ENCODE measurements at places on chromosomes 3 and 15. TPM values are rescaled to one million over a fixed set of nuclear protein-coding genes. Genes with fewer than 3 reads are reported as not detected.
A peak's percentile ranks its signal among the peaks of the same experiment; 100 is the strongest.

DNA sequence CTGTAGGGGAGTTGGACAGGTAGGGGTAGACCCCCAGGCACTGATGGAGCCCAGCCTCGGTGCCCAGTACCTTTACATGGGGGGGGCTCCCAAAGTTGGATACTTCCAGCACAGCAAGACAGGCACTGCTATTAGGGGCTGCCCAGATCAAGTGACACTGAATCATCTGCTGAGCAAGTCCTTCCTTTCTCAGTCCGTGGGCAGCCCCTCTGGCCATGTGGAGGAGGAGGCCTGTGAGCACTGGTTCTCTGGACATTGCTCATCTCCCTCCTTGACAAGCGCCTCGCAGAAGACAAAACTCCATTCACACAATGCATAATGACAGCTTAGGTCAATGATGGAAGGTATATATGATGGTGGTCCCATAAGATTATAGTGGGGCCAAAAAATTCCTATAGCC is 35.7 kb downstream of the EEFSEC start:
- no peak for DNase-seq

The KCNMB2 gene
- total RNA-seq, result 0.42 TPM

GRCh38 chr3:107861904-107862303 is 228.9 kb downstream of the CD47 start:
- DNase-seq, result no peak

- DNase-seq, result no peak
These were observed 143.1 kb downstream of the CDIN1 start for GRCh38 chr15:36722555-36722954.

- no peak for DNase-seq
These were observed 659.3 kb downstream of the NAALADL2 start for GRCh38 chr3:175518459-175518858.

DNA sequence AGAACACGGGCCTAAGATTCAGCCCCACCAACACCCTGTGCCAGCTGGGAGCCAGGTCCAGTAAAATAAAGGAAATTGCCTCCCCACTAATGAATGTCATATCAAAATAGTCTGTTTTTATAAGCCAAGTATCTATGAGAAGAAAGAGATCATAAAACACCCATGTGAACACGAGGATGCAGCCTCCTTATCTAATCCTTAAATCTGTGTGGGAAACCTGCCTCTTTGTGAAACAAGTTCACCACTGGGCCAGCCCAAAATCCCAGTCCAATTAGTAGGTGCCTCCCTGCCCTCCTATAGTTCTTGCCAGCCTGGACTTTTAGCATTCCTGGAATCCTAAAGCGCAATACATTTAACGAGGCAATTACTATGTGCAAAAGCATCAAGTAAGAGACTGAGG is 42.0 kb downstream of the SCAPER start:
- no peak for DNase-seq

GRCh38 chr3:107899990-107900651 is 190.7 kb downstream of the CD47 start:
- DNase-seq, result no peak

The SLC9C1 gene
- not detected for total RNA-seq

DNA sequence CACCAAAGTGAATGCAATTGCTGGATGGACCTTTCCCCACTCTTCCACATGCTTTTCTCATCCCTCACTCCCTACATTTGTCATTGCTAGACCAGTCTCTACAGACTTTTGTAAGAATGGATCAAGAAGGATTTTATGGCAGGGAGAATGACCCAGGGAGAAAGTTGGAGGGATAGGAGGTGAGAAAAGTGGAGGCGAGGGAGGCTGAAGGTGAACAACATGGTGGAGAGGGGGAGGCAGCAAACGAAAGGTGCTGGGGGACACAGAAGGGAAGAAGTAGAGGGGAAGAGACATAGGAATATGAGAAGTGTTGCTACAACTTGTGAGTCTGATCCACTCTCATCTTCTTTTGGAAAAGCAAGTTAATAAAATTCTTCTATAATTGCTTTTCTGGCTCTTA is 24.4 kb upstream of the RTP1 start:
- no peak for DNase-seq

DNA sequence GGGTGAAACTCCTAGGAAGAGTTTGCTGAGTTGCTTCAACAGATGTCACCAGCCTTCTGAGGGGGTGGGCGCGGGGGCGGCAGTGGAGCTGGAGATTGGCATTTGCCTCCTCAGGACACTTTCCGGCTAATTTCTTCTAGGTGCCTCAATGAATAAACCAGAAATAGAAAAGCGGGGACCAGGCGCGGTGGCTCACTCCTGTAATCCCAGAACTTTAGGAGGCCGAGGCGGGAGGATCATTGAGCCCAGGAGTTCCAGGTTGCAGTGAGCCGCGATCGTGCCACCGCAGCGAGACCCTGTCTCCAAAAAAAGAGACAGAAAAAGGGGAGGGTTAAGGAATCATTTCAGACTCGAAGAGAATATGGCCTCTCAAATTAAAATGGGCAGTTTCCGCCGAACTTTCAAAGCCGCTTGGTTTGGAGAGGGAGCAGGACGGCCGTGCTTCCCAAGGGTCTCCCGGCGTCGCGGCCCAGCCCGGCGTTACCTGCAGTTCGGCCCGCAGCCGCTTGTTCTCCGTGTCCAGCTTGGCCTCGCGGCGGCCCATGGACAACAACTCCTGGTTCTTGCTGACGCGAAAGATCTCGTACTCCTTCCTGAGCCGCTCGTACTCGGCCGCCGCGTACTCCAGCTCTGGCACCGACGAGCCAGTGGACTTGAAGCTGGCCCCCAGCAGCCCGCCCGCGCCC is 587 bp downstream of the NPHP3 start:
- peak; percentile 88 for DNase-seq

GRCh38 chr3:104291437-104291851 is 1075.3 kb upstream of the ALCAM start:
- no peak for DNase-seq

DNA sequence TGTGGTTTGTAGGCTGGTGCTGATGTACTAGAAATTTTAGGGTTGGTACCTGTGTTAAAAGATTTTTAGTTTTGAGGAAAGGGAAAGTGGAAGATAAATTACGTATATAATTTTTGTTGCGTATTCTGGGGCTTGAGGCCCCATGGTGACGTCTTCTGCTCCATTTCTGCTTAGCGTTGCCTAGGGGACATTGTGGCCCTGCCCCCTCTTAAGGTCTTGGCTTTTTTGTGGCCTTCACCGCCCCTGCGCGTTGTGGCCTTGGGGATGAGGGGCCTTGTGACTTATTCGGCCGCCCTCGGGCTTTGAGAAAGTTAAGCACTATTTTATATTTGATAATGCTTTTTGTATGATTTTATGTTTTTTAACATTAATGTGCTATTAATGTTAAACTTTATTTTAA is 182.0 kb downstream of the KLF13 start:
- no peak for DNase-seq

All from suprapubic skin (tissue), 4 donors.